ENCODE measurements at places on chromosomes 7 and 10.

DNA sequence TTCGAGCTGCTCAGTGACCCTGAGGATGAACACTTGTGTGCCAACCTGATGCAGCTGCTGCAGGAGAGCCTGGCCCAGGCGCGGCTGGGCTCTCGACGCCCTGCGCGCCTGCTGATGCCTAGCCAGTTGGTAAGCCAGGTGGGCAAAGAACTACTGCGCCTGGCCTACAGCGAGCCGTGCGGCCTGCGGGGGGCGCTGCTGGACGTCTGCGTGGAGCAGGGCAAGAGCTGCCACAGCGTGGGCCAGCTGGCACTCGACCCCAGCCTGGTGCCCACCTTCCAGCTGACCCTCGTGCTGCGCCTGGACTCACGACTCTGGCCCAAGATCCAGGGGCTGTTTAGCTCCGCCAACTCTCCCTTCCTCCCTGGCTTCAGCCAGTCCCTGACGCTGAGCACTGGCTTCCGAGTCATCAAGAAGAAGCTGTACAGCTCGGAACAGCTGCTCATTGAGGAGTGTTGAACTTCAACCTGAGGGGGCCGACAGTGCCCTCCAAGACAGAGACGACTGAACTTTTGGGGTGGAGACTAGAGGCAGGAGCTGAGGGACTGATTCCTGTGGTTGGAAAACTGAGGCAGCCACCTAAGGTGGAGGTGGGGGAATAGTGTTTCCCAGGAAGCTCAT, 1.1 kb downstream of the DDIT4 start:
- peak; percentile 58 for DNase-seq

- no peak for DNase-seq
Observed at GRCh38 chr7:194252-195009, 2.1 kb downstream of the FAM20C start.

DNA sequence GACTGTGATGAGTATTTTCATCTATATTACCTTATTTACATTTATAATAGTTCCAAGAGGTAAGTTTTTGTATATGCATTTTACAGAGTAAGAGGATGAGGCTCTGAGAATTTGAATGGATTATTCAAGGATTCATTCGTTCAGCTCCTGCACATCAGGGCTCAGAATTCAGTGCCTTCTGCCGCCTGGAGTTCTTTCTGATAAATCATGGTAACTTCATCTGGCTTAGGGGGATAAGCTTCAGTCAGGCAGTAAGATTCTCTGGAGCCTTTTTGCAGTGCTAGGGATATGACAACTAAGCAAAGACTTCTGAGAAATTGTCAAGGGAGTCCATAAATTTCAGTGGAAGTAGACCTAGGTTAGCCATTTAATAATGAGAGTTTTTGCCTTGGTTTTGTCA, 668.6 kb downstream of the NRG3 start:
- DNase-seq = no peak

- no peak for DNase-seq
Observed at GRCh38 chr10:60167050-60167449, 222.6 kb downstream of the ANK3 start.

- no peak for DNase-seq
Observed at GRCh38 chr10:61359452-61359851, 93.7 kb downstream of the TMEM26 start.

All from activated naive CD4-positive, alpha-beta T cell (primary cell).